ENCODE measurements at places on chromosomes 5 and 9. TPM values are rescaled to one million over a fixed set of nuclear protein-coding genes. Genes with fewer than 3 reads are reported as not detected.

The FAM81B gene
- not detected for polyA plus RNA-seq

- DNase-seq: no peak
Measured at GRCh38 chr5:126677121-126677520, 76.4 kb downstream of the PHAX start.

The GLDC gene
- 0.33 TPM for polyA plus RNA-seq

- no peak for DNase-seq
Measured at GRCh38 chr9:105890046-105890822, 195.9 kb downstream of the TMEM38B start.

GRCh38 chr9:125150349-125151245, 7.3 kb upstream of the SCAI start:
- DNase-seq: no peak

DNA sequence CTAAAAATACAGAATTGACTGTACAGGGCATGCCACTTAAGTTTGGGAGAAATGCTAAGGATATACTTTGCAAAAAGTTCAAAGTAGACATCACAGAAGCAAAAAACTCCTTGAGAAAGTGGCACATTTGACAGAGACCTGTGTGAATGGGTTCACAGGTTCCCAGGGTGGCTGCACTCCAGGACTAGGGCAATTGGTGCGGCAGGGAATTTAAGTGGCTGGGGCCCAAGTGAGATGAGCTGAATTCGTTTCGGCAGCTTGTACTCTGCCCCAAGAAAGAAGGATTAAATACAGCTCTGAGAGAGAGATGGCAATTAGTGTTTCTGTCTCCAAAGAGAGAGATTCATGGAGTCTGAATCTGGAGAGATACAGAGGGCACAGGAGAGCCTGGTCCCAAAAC, 280.1 kb downstream of the FBXL17 start:
- DNase-seq: no peak

DNA sequence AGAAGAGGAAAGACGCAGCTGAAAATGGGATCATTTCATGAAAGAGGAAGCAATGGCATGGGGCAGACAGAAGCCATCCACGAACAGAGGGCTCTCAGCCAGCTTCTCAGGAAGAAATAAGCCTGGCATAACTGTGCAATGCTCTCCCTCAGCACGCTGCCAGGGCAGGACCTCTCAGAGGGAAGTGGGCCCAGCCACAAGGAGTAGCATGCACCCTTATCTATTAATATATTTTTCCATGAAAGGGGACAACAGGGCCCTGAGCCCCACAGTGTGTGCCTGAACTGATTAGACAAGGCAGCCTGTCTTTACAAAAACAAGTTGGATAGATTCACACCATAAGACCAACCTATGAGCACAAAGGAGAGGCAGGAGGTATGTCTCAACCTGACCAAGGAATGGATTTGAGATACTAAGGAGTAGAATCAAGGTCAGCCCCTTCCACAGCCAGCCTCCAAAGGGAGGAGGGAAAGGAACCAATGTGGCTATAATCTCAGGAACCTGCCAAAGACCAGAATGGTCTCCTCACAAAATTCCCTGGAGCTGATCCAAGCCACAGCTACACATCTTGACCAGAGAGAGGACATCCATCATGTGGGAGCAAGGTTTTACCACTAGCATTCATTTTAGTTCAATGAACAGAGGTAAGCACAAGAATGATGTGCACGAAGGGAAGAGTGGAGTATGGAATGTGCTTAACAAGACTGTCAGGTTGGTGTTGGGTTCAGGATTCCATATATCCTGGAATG, 154.8 kb downstream of the SIL1 start:
- DNase-seq: no peak

GRCh38 chr5:88474574-88474973, 205.9 kb upstream of the TMEM161B start:
- DNase-seq: no peak

DNA sequence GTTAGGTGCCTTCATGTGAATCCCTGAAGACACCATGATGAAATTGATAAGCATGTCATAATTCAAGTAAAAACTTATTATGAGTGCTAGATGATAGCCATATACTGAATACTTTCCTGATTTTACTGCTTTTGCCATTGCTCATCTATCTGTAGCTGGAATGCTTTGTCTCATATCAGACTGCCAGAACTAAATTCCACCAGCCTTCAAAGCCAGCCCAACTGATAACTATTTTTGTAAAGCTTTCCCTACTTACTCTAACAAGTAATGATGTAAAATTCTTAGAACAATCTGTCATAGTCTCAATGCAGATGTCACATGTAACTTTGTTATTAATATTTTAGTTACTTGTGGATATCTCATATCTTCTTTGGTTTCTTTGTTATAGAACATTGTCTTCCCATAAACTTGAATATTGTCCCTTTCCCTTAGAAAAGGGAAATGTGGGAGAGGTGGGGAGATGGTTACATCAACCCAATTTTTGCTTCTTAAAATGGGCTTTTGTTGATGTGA, 128.3 kb downstream of the ZCCHC7 start:
- DNase-seq: no peak

DNA sequence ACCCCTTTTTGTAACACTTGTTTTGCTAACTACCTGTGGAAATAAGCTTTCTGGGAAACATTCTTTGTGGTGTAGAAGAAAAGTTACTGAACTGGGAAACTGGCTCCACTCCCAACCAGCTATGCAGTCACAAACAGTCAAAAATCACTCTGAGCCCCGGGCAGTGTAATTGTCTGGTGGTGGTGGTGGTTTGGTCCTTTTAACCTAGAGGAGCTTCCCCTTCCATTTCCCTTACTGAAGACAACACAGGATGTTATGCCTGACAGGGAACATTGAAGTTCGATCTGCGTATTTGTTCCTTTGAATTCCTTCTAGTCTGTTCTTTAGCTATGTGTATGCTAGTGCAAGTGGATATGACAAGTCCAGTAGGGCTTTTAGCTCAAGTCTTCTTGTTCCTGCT, 56.8 kb upstream of the TBCA start:
- DNase-seq: no peak
